ENCODE measurements at places on chromosomes 7 and 10. TPM values are rescaled to one million over a fixed set of nuclear protein-coding genes. Genes with fewer than 3 reads are reported as not detected.

CUBN gene
- 0.08 TPM for total RNA-seq

PRSS2 gene
- total RNA-seq = not detected

CHRM2 gene
- total RNA-seq = not detected

AHR gene
- 7.3 TPM for total RNA-seq

GIMAP1 gene
- total RNA-seq = not detected

PDK4 gene
- total RNA-seq = 22.2 TPM

GET4 gene
- total RNA-seq = 75.1 TPM

NEUROG3 gene
- not detected for total RNA-seq

NEURL1 gene
- 0.60 TPM for total RNA-seq

VSTM2A gene
- not detected for total RNA-seq

LRRD1 gene
- total RNA-seq = not detected

SCART1 gene
- total RNA-seq = 0.14 TPM

LIPM gene
- not detected for total RNA-seq

ARF5 gene
- 204 TPM for total RNA-seq

INPP5F gene
- total RNA-seq = 10.8 TPM

GIMAP8 gene
- not detected for total RNA-seq

Data from A549 treated with Mapracorat at 1 μM for 4 hours (cell line).